ENCODE measurements at places on chromosomes 5 and 9.

DNA sequence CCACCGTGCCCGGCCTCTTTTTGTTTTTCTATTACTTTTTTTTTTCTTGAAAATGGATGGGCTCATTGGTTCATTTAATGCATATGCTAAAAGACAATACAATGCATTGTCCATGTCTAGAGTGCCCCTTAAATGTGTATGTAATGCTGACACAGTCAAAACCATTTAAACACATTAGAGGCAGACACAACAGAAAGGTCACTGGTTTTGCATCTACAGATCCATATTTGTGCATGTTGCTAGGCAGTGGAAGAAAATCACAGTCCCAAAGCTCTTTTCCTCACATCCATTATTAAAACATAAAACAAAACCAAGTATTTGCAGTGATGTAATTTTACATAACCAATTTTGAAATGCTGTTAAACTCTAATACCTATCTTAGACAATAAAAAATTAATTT lies 389.0 kb downstream of the TAF11L14 start:
- no peak for DNase-seq

DNA sequence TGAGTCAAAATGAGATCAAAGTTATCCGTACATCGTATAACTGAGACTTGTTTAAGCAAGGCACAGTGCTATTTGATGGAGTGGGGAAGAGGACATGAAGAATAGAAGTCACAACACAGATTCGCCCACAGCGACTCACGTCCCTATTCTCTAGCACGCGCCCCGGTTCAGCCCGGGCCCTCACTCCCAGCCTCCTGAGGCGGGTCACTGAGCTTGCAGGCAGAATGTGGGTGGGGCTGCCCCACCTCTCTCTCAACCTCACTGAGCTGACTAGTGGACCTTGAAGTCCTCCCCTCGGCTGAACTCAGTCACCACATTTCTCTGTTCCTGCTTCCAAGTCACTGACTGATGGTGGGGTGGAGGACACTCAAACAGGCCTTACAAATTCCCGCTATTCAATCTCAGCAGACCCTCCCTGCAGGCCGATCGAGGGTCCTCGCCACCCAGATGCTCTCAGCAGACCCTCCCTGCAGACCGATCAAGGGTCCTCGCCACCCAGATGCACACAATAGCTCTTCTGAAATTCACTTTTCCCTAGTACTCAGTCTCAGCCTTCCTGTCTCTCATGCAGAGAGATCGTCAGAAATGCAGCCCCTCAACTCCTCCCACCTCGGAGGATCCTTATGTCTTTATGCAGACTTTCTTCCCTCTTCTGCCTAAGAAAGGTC lies 12.9 kb downstream of the GLDC start:
- peak; percentile 37 for DNase-seq

DNA sequence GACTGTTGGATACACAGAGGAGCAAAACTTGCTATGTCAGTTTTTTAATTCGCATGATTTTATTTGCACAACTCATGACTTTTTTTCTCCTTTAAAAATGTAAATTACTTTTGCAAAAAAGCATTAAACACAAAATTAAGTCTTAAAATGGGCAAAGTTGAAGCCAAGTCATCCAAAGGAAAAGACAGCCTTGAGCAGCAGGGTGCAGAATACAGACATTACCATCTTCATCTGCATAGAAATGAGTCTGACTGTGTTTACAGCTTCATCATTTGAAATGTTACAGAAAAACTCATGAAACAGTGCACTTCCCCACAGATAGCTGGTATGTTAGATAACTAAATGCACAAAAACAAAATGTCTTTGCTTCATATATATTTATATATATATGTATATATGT lies 101.4 kb downstream of the TSSK1B start:
- no peak for DNase-seq

DNA sequence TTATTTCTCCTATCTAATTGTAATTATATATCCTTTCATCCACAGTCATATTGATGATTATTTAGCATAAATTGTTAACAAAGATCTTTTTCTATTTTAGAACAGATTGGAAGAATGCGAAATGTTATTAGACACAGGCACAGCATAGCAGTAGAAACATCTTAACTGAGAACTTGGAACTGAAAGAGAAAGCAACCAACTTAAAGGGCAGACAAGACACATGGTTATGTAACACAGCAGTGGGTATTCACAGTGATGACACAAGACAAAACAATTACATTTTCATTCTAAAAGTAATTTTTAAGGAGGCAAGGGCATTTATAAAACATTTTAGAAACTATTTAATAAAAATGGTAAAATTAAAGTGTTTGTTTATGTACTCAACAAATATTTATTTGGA lies 57.7 kb upstream of the MEF2C start:
- DNase-seq, result no peak

GRCh38 chr5:112995764-112996618 lies 19.4 kb downstream of the DCP2 start:
- DNase-seq, result peak; percentile 76

DNA sequence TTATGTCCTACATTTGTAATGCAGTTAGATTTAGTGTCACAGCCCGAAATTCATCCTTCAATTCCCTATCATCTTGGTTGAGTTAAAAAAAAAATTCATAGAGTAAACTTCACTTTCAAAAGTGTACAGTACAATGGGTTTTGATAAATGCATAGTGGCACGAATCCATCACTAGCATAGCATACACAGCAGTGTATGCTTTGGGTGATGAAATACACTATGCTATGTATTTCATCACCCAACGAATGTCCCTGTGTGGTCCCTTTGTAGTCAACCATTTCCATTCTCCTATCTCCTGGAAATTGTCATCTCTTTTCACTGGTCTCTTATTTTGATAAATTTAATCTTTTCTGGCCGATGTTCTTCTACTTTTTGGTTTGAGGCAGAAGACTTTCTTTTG lies 129.4 kb upstream of the BASP1 start:
- no peak for DNase-seq

DNA sequence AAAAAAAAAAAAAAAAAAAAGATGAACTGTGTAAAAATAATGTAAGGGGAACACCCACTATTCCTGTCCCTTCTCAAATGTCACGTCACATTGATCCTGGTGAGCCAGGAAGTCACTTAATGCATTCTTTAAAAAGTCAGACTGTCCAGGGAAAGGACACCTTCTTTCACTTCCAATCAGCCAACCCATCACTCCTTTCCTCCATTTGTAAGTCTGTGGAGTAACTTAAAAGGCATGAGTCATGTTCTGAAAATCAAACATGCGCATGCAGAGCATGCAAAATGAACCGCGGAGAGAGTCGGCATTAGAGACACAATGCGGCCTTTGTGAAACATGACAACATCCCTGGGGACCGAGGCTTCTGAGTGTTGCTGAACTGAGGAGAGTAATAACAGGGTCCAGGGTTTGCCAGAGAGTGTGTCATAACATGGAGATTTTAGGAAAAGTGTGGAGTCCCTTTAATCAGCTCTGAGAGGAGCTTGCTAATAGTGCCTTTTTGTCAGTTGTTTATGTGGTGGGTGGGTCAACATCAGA lies 77.6 kb upstream of the SEMA6A start:
- DNase-seq, result no peak

GRCh38 chr5:36638056-36638455 lies 31.6 kb downstream of the SLC1A3 start:
- DNase-seq, result no peak

DNA sequence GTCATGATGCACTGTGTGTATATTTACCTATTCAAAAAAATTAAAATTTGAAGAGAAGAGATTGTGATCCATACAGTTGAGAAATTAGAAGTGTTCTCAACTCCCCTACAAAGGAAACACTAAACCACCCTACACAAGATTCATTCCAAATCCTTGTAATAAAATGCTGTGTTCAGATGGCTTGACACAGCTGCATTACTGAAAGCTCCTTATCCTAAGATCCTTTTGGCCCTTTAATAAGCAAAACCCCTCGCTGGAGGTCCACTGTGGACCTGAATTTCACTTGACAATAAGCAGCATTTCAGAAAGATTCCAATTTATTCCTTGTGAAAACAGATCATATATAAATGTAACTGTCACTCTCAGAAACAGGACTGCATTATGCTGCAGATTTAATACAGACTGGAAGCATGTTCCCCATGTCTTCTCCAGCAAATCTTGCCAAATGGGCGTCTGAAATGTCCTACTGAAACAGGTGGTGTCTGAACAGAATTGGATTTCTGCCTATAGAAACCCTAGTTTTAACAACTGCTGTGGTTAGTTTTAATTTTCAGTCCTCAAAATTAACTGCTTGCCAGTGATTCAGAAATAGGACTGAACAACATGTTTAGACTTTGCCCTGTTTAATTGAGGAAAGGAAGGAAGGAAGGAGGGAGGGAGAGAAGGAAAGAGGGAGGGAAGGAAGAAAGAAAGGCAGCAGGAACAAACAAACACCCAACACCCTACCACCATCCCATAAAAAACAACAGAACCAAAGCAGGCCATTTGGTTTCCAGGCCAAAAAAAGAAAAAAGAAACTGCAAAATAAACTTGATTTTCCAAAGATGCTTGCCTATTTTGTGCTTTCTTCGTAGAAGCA lies 179.6 kb downstream of the MLLT3 start:
- no peak for DNase-seq

DNA sequence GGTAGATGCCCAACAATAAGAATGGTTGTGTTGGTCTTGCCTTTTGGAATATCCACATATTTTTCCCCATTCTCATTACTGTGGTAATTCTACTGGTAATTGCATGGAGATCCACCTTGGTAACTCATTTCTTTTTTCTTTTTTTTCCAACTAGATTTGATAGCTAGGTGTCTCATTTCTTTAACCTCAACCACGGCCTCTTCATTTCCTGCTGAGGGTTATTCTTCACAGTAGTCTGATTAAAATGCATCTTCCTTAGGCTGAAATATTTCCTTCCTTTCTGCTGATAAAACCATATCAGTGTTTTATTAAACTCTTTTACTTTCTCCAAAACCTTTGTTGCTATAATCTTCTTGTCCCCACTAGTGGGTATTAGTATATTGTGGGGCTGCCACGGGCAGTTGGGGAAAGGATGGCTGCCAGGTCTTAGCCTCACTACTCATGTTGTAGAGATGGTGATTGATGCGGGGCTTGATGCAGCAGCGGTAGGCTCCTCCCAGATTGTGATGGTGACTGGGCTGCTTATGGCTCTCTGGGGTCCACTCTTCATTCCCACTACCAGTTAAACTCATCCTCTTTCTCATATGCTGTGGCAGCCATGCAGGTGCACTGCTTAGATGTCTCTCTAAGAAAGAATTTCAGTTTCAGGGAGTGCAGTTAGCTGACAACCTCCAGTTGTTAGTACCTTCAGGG lies 35.9 kb downstream of the KIF2A start:
- no peak for DNase-seq

DNA sequence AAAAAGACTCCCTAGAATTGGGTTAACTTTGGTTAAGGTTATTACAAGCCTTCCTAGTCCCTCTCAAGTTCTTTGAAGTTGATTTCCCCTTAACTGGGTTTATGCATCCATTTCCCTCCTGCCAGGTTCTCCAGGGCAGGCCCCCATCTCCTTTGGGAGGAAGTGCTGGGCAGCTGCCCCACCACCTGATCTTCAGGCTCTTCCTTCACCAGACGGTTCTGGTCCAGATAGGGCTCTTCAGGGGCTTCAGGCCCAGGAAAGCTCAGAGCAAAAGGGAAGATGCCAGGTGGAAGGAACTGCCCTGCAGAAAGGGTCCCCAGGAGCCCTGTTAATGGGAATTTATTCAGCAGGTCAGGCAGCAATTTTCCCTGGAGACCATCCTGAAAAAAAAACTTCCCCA lies 2.1 kb downstream of the SMIM32 start:
- DNase-seq, result no peak

- DNase-seq, result no peak
Observed at GRCh38 chr9:34929506-34930102, 28.5 kb upstream of the PHF24 start.

GRCh38 chr5:143511736-143512135 lies 108.2 kb upstream of the NR3C1 start:
- no peak for DNase-seq

- DNase-seq, result no peak
Observed at GRCh38 chr5:172235827-172236736, 42.1 kb downstream of the EFCAB9 start.

- no peak for DNase-seq
Observed at GRCh38 chr9:137645211-137645610, 26.4 kb downstream of the EHMT1 start.

- no peak for DNase-seq
Observed at GRCh38 chr5:143509758-143510221, 106.3 kb upstream of the NR3C1 start.
